ENCODE measurements at places on chromosomes 16 and 17. TPM values are rescaled to one million over a fixed set of nuclear protein-coding genes. Genes with fewer than 3 reads are reported as not detected.

Gene PTGES3L
- total RNA-seq: 3.9 TPM

Gene SDK2
- 38.5 TPM for total RNA-seq

Gene NOG
- 2.0 TPM for total RNA-seq

Gene CHD9NB
- 1.5 TPM for total RNA-seq

Gene CCL22
- total RNA-seq: not detected

Gene VPS35L
- 83.4 TPM for total RNA-seq

Gene IRX5
- total RNA-seq: 1.0 TPM

Gene KRT40
- total RNA-seq: not detected

Gene CHRNE
- not detected for total RNA-seq

Gene UBE2Z
- 116 TPM for total RNA-seq

Gene ZPBP2
- not detected for total RNA-seq

Gene HAS3
- 1.4 TPM for total RNA-seq

Gene CLEC18C
- total RNA-seq: 0.34 TPM

Gene WNK4
- total RNA-seq: 0.32 TPM

Gene PPM1E
- 2.2 TPM for total RNA-seq

Gene LIMD2
- total RNA-seq: 24.7 TPM

Gene GP1BA
- not detected for total RNA-seq

Gene IRF8
- total RNA-seq: not detected

Gene SPN
- total RNA-seq: not detected
